ENCODE measurements at places on chromosomes 3 and 15. TPM values are rescaled to one million over a fixed set of nuclear protein-coding genes. Genes with fewer than 3 reads are reported as not detected.

The THSD4 gene
- total RNA-seq = 1.6 TPM

The IGSF11 gene
- 10.2 TPM for total RNA-seq

The ARPP19 gene
- total RNA-seq = 195 TPM

DNA sequence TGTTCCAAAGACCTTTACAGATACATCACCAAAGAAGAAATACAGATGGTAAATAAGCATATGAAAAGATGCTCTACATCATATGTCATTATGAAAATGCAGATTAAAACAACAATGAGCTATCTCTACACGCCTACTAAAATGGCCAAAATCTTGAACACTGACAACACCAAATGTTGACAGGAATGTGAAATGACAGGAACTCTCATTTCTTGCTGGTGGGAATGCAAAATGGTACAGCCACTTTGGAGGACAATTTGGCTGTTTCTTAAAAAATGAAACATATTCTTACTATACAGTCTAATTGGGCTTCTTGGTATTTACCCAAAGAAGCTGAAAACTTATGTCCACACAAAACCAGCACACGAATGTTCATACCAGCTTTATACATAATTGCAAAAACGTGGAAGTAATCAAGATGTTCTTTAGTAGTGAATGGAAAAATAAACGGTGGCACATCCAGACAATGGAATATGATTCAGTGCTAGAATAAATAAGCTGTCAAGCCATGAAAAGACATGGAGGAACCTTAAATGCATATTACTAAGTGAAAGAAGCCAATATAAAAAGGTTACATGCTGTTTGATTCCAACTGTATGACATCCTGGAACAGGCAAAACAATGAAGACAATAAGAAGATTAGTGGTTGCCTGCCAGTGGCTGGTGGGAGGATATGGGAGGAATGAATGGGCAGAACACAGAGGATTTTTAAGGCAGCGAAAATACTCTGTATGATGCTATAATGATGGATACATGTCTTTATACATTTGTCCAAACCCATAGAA is 81.3 kb upstream of the NEDD4 start:
- DNase-seq = no peak

DNA sequence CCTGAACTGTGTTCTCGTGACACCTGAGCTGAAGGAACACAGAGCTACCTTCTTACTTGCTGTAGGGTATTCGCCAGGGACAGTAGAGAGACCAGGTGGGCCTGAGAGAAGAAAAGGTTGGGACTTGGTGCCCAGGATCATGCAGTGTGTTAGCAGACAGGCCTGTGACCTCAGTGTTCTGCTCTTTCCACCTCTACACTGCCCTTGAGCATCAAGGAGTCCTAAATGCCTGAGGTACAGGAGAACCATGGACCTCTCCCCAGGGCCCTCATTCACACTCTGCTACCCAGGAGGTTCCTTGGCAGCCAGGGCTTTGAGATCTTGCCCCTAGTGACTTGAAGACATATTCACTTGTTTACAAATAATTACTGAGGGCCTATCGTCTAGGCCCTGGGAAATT is 22.2 kb upstream of the JMJD7 start:
- DNase-seq = no peak

- no peak for DNase-seq
Observed at GRCh38 chr3:52403955-52404354, 40.9 kb downstream of the SEMA3G start.
